ENCODE measurements at places on chromosomes 5 and 9.

- peaks cover 3% of the 10 kb centered on the region for H3K27me3 ChIP-seq
- H3K4me3 ChIP-seq = no peak overlapping the region
- H3K4me1 ChIP-seq = peaks cover 18% of the 10 kb centered on the region
- H3K36me3 ChIP-seq = peaks cover 4% of the 10 kb centered on the region
Observed at GRCh38 chr9:94801234-94801633, 74.7 kb downstream of the AOPEP start.

- peaks cover 4% of the 10 kb centered on the region for H3K4me1 ChIP-seq
- H3K36me3 ChIP-seq = no peaks in the 10 kb centered on the region
- no peak overlapping the region for H3K4me3 ChIP-seq
- H3K27ac ChIP-seq = no peak overlapping the region
- no peak for DNase-seq
- H3K27me3 ChIP-seq = peaks cover 4% of the 10 kb centered on the region
Observed at GRCh38 chr5:14357851-14358250, 214.7 kb downstream of the TRIO start.

GRCh38 chr5:8829323-8830029 is 716.4 kb downstream of the SEMA5A start:
- no peak overlapping the region for H3K27ac ChIP-seq
- H3K27me3 ChIP-seq = no peaks in the 10 kb centered on the region
- H3K4me1 ChIP-seq = no peaks in the 10 kb centered on the region
- no peak for DNase-seq

- H3K27ac ChIP-seq = no peak overlapping the region
- H3K4me3 ChIP-seq = no peak overlapping the region
- H3K27me3 ChIP-seq = peaks cover 3% of the 10 kb centered on the region
- H3K36me3 ChIP-seq = no peaks in the 10 kb centered on the region
- no peak for DNase-seq
- H3K4me1 ChIP-seq = no peaks in the 10 kb centered on the region
Observed at GRCh38 chr5:52648726-52649125, 139.0 kb upstream of the ITGA1 start.

DNA sequence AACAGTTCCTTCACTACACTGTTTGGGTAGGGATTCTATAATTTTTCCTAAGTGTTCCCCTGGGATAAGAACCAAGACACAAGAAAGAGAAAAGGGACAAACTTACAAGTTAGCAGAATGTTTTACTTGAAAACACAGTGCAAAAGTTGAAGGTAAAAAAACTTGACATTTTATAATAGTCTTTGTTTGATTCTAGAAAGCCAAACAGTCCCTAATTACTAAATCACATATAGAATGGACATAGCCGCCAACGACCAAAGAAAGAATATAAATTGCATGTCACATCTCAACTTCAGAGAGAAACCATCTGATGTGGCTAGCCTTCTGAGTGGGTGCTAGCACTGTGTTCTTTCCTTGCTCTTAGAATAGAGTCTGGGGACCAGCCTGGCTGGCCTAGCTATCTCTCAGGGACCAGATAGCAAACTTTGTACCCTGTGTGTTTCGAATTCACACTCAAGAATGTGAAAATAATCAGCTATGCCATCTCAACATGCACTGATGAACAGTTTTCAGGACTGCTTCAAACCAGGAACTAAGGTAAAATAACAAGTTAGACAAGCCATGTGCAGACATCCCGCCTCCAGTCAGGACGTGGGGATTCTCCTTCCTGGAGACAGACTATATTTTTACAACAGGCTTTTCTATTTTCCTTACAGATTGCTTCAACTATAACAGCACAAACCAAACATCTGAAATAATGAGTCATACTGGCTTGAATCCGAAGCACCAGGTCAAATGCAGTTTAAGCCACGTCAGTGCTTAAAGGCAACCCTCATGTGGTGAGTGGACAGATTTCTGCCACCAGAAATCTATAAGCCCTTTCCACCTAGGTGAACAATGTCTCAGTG is 53.7 kb downstream of the LHFPL2 start:
- peaks cover 8% of the 10 kb centered on the region for H3K27me3 ChIP-seq
- no peaks in the 10 kb centered on the region for H3K36me3 ChIP-seq
- no peak overlapping the region for H3K4me3 ChIP-seq
- no peaks in the 10 kb centered on the region for H3K4me1 ChIP-seq

- H3K4me1 ChIP-seq = peaks cover 6% of the 10 kb centered on the region
- H3K27me3 ChIP-seq = peaks cover 15% of the 10 kb centered on the region
- H3K36me3 ChIP-seq = no peaks in the 10 kb centered on the region
- no peak overlapping the region for H3K4me3 ChIP-seq
Observed at GRCh38 chr9:124187311-124187710, 70.4 kb upstream of the NEK6 start.

DNA sequence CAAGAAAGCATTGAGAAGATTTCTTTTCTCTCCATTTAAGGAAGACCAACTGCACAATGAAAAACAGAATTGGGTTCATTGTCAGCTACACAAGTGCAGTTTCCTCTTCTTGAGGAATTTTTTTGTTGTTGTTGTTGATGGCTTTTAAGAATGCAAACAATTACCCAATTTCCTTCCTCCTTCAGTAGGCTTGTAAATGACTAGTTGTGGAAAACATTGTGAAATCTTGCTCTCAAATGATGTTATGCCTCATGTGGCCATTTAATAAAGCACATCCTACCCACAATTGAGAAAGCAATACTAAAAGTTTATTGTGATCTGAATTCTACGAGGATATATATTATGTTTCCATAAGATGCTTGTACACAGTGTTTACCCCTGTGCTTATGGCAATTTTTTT is 171.6 kb downstream of the FAM174A start:
- no peaks in the 10 kb centered on the region for H3K36me3 ChIP-seq
- peaks cover 8% of the 10 kb centered on the region for H3K4me1 ChIP-seq

DNA sequence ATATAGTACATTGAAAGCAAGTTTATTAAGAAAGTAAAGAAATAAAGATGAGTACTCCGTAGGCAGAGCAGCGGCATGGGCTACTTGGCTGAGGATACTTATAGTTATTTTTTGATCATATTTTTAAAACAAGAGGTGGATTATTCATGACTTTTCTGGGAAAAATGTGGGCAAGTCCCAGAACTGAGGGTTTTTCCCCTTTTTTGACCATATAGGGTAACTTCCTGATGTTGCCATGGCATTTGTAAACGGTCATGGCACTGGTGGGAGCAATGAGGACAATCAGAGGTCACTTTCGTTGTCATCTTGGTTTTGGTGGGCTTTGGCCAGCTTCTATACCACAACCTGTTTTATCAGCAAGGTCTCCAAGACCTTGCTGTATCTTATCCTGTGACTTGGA is 5.2 kb upstream of the BASP1 start:
- peaks cover 23% of the 10 kb centered on the region for H3K27me3 ChIP-seq
- H3K4me1 ChIP-seq = peaks cover 5% of the 10 kb centered on the region
- DNase-seq = no peak
- H3K27ac ChIP-seq = no peak overlapping the region
- no peak overlapping the region for H3K4me3 ChIP-seq
- H3K36me3 ChIP-seq = no peaks in the 10 kb centered on the region

GRCh38 chr5:50420343-50420935 is 20.6 kb downstream of the EMB start:
- H3K4me1 ChIP-seq = peaks cover 39% of the 10 kb centered on the region
- H3K27me3 ChIP-seq = no peaks in the 10 kb centered on the region
- no peak overlapping the region for H3K4me3 ChIP-seq
- H3K27ac ChIP-seq = no peak overlapping the region

DNA sequence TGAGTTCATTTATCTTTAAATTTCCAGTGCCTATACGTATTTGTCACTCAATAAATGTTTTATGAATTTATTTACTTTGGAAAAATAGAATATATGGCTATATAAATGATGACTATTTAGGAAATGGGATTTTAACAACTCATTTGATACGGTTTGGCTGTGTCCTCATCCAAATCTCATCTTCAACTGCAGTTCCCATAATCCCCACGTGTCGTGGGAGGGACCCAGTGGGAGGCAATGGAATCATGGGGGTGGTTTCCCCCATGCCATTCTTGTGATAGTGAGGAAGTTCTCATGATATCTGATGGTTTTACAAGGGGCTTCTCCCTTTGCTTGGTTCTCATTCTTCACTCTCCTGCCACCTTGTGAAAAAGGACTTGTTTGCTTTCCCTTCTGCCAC is 187.6 kb upstream of the EFNA5 start:
- peaks cover 4% of the 10 kb centered on the region for H3K27me3 ChIP-seq
- H3K4me1 ChIP-seq = peaks cover 15% of the 10 kb centered on the region
- peaks cover 4% of the 10 kb centered on the region for H3K36me3 ChIP-seq
- no peak overlapping the region for H3K4me3 ChIP-seq
- H3K27ac ChIP-seq = no peak overlapping the region
- no peak for DNase-seq

DNA sequence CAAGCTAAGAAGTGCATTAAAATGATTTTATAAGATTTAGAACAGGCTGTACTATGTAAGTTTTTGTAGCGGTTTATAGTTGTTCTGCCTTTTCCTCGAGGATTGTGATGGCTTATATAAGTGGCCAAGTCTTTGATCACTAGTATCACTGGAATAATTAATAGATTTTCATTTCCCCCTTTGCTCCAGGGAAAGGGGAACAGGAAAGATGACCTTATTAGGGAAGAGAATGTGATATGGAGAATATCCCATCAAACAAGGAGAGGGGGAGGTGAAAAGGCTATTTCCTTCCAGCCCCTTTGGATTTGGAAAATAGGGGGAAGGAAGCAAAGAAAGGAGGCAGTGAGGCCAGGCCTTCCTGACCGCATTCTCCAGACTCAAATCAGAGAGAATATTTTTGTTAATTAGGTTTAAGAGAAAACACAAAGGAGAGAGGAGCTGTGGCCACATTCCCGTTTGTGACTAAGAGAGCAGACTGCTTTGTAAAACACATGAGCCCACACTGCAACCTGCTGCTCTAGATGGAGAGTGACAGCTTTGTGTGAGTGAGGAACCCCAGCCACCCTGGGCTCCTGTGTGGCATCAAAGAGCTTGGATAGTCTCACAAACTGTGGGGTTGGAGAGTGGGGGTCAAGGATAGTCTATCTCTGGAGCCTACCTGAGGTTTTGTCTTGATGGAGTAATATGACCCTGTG is 359.5 kb downstream of the DTWD2 start:
- no peak for DNase-seq
- no peaks in the 10 kb centered on the region for H3K4me1 ChIP-seq
- H3K27me3 ChIP-seq = no peaks in the 10 kb centered on the region
- no peak overlapping the region for H3K4me3 ChIP-seq

- H3K4me3 ChIP-seq = no peak overlapping the region
- DNase-seq = no peak
- H3K27ac ChIP-seq = no peak overlapping the region
- H3K4me1 ChIP-seq = no peaks in the 10 kb centered on the region
Observed at GRCh38 chr9:127194881-127195713, 69.5 kb upstream of the GARNL3 start.

Measured in T-helper 2 cell treated with Interferon-gamma antibody and Interleukin-4, amounts not matched to agents 5 μg/mL and 100 μg/mL, for 36 hours (primary cell).